C1 segment of cervical spinal cord (tissue), 14 donors: ENCODE measurements at places on chromosomes 2 and 18.
A peak's percentile ranks its signal among the peaks of the same experiment; 100 is the strongest.

GRCh38 chr2:127576433-127577207, 41.1 kb downstream of the MYO7B start:
- DNase-seq = peak; percentile 35

GRCh38 chr18:7766346-7766745, 199.2 kb downstream of the PTPRM start:
- DNase-seq = no peak

DNA sequence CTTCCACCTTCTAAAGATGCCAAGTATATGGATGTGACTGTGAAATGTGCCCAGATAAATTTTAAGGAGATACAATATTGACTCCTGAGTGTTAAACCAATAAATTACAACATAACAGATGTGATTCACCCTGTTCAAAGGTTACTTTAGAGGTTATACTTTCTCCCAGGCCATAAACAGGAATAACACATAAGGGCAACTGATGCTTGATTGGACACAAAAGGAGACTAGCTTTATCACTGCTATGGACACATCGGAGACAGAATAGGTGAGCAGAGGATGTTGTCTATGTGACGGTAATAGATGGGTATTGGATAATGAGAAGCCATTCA, 31.9 kb upstream of the SLC25A52 start:
- DNase-seq = no peak

DNA sequence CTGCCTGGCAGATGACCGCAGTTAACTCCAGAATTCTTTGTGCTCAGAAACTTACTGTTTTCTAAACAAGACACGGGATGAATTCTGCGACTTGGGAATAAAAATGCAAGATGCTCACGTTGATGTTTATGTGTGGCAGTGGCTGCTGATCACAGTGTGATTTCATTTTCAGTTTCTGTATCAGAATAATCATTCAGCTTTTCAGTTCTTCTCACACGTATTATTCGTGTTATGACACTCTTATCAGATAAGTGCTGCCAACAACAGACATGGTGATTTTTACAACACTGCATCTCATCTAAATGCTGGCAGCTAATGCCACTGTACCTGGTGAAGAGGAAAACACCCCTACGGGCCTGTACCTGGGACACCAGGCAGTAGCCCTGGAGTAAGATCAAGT, 272.9 kb upstream of the REV1 start:
- no peak for DNase-seq

DNA sequence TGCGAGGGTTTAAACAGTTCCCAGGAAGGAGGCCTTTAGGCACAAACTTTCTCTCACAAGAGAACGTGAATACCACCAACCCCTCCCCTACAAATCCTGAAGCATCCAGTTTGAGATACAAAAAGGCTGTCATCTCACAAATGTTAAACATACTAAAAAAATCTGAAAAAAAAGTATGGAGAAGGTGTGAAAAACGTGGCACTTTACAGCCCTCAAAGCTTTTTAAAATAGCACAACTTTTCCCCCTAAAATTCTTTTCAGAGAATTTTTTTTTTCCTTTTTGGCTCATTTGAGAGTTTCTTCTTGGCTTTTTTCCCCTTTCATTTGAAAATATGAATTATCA, 10.1 kb downstream of the ZEB2 start:
- no peak for DNase-seq

GRCh38 chr18:39773646-39774045, 2181.4 kb upstream of the PIK3C3 start:
- DNase-seq = no peak

- DNase-seq = no peak
Measured at GRCh38 chr2:174326161-174327020, 8.4 kb upstream of the SP9 start.

DNA sequence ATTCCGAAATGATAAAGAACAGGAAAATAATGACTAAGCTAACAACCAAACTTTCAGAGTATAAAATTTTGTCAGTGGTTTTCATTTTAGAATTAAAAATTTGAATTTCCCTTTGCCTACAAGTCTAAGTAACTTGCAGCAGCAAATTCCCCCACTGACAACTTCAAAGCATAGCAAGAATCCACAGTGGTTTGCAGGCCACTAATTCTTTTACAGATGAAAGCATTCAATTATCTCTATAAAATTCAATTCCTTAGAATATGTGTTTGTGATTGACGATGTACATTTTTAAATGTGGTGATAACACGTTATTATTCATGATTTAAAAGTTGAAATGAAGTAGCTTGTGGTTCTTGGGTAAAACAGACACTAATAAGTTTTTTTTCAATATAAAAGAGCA, 100.6 kb downstream of the SMAD2 start:
- no peak for DNase-seq

DNA sequence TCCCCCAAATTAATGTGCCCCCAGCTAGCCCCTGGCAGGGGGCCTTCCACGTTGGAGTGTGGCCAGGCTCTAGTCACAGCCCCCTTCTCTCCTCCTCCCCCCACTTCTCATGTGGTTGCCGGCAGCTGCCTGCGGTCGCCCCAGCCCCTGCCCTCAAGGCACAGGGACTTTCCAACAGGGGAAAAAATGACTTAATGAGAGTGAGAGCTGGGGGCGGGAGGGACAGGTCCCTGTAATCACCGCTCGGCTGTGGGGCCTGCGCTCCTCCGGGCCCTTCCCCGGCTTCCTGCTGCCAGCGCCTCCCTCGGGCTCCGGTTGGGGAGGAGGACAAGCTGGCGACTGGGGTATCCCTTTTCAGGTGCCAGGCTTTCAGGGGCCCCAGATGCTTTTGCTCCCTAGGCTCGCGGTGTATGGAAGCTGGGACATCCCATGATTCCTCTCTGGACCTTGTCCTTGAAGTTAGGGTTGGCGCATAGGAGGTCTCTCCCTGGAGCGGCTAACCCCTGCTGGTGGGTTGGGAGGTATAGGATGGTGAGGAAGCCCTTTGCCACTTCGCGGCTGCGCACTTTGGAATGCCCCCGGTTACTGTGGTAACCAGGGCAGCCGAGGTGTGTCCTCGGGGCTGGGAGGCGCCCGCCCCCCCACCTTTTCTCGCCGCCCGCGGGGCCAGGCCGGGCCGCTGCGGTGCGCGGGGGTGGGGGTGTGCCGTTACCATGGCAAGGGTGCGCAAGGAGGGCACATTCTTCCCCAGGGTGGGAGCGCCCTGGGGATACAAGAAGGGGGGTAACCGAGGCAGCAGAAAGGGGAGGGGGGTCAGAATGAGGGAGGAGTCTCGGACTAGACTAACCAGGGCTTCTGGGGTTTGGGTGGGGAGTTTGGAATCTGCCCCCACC, 16.1 kb downstream of the WNT10A start:
- no peak for DNase-seq

DNA sequence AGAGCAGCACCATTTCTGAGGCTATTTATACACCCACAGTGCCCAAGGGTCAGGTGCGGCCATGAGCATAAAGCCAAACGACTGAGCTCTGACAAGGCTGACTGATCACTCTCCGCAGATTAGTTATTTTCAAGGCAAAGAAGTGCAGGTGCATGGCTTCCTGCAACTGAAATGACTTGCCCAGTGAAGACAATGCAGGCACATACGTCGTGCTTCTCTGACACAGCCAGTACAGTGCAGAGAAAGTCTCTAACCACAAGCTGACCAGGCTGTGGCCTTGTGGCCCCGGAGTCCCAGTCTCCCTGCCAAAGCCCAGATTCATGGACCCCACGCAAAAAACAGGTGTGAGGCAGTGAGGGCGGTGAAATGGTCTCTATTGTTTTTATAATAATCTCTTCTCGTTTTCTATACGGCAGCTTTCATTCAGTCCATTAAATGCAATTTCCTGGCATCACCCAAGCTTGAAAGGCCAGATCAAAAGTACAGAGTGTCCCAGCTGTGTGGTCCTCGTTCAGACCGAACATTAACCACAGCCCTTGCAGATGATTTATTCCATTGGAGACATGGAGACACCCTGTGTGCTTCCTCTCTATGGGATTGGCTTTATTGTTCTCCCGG, 447.0 kb upstream of the ID2 start:
- no peak for DNase-seq

GRCh38 chr2:86628091-86628522, 4.4 kb upstream of the RNF103 start:
- no peak for DNase-seq

DNA sequence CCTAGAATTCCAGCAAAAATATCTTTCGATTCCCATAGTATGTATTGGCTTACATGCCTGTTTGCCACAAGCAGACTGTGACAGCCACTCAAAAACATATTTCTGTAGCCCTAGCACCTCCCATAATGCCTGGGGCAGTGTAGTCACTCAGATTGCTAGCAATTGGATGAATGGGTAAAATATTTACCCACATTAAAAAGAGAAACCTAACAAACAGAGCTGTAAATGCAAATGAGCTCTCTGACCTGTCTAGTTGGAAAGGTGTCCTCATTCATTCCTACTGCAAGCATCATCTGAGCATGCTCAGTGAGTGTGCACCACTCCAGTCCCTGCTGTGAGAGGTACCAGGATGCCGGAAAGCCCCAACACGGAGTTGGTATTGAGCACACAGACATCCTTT, 234.0 kb upstream of the RAB12 start:
- DNase-seq = no peak

GRCh38 chr2:211228559-211228958, 672.2 kb downstream of the CPS1 start:
- DNase-seq = no peak

DNA sequence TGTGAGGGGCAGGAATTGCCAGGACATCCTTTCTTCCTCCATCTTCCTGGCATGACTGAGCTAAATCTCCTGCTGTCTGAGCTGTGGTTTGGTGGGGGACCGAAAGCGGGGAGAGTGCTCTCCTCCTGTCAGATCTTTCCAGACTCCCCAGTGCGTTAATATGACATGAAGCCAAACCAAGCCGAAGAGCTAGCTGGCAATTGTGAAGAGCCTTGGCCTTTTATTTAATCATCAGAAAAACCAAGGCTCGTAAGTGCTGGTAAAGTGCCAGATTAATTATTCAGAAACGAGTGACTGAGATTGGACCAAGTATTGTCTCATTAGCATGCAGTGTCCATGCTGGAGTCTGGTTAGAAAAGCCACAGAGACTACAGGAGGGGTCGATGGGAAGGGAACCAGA, 14.5 kb upstream of the LRPPRC start:
- peak; percentile 31 for DNase-seq

DNA sequence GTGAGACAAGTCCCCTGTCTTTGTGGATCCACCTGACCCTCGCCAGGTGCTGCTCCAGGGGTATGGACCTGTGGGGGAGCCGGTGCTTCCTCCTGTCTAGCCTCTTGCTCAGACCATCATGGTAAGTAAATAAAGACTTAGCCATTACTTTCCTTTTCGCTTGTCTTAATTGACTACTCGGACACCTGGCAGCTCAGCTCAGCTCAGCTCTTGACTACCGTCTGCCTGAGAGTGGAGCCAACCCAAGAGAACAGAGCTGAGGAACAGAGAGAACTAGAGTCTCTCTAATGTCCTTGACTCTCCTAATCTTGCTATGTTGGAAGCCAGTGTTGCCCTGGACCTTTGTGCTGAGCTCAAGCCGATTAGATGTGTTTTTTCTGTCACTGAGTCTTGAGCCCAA, 170.3 kb upstream of the CXCR4 start:
- no peak for DNase-seq

DNA sequence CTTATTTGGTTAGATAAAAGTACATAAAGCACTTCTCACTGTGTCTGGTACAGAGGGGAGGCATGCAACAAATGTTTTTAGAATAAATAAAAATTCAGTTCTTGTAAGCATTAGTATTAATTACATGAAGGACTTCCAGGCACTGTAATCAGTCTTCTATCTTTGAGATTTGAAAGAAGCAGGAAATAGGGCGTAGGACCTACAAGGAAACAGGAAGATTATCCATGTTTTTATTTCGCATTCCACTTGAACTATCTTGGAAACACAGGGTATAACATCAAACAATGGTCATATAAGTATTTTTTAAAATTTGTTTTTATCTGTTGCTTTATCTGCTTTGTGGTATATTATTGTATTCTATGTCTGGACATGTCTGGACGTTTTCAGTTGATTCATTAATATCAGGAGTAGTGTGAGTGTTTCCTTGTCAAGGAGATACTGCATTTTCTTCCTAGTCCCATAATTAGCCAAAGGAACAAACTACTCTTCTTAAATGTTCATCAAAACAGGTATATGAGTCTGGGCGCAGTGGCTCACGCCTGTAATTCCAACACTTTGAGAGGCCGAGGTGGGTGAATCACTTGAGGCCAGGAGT, 32.5 kb downstream of the BMPR2 start:
- DNase-seq = no peak

DNA sequence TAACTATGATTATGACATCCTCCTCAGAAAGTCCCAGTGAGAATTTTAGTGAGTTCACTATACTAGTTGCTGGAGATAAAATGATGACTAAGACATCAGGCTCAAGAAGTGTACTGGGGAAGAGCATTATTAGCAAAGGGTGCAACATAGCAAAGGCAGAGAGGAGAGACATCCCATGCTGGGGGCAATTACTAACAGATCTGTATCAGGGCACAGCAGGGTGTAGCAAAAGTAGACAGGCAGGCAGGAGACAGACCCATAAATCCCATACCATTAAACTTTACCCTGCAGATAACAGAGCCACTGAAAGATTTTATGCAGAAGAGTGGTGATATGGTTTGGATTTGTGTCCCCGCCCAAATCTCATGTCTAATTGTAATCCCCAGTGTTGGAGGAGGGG, 161.7 kb downstream of the SP3 start:
- no peak for DNase-seq
